ENCODE measurements at places on chromosomes 2 and 18.

- DNase-seq, result no peak
These were observed 74.9 kb upstream of the NEUROD1 start for GRCh38 chr2:181755181-181755580.

DNA sequence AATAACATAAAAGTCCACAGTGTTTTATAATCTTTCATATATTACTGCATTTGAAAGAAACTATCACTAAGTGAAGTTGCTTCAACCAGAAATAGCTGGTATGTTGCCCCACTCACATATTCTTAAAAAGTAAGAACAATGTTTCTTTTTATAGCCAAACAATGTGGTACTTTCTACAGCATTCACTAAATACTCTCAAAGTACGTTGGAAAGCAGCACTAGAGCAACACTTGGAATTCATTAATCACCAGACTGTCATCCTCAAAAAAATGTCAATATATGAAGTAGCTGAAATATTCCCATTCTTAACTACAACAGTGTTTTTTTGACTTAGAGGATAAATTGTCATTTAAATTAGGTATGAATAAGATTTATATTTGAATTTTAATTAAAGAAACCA, 32.8 kb downstream of the COBLL1 start:
- no peak for DNase-seq

GRCh38 chr2:38037325-38037724, 38.6 kb downstream of the CYP1B1 start:
- DNase-seq, result no peak

- DNase-seq, result peak; percentile 25
These were observed 45.8 kb downstream of the TCF7L1 start for GRCh38 chr2:85178980-85179411.

DNA sequence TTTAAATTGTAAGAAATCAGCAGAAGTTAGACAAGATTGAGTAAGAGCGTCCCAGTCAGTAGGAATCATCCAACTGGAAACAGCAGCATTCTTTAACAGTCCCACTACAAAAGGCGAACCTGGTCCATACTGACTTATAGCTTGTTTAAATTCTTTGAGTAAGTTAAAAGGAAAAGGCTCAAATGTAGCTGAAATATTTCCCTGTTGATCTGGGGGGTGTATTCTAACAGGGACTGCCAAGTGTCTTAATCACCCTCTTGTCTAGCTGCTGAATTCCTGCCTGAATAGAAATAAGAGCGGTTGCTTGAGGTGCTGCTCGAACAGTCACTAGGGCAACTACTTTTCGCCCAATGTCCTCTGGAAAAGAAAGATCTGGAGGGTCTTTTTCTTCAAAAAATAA, 56.4 kb upstream of the FMNL2 start:
- no peak for DNase-seq

DNA sequence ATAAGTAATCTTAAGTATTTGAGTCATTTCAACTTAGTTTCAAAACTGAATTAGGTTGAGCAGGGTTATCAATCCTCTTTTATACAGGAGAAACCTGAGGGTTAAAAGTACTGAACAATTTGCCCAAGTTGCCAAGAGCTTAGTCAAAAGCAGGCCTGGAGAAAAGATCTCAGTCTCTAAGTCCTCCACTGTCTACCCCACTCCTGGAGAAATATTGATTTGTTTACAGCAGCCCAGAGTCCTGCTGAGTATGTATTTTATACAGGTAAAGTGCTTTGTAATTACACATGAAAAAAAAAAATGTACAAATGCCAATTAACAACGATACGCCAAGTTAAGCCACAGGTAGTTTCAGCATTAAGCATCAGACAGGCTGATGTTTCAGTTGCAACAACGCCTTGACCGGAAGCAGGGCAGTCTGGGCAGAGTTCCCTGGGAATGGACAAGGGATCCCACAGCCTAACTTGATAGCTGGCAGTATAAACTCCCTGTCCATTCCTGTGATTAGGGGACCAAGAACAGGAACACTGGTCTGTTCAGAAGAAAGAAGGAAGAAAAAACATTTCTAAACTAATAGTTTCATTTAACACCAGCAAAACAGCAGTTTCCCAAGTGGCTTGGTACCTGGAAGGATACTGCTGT, 132.9 kb downstream of the MYO5B start:
- DNase-seq, result no peak

- no peak for DNase-seq
These were observed 18.4 kb upstream of the PIEZO2 start for GRCh38 chr18:11167778-11168177.

DNA sequence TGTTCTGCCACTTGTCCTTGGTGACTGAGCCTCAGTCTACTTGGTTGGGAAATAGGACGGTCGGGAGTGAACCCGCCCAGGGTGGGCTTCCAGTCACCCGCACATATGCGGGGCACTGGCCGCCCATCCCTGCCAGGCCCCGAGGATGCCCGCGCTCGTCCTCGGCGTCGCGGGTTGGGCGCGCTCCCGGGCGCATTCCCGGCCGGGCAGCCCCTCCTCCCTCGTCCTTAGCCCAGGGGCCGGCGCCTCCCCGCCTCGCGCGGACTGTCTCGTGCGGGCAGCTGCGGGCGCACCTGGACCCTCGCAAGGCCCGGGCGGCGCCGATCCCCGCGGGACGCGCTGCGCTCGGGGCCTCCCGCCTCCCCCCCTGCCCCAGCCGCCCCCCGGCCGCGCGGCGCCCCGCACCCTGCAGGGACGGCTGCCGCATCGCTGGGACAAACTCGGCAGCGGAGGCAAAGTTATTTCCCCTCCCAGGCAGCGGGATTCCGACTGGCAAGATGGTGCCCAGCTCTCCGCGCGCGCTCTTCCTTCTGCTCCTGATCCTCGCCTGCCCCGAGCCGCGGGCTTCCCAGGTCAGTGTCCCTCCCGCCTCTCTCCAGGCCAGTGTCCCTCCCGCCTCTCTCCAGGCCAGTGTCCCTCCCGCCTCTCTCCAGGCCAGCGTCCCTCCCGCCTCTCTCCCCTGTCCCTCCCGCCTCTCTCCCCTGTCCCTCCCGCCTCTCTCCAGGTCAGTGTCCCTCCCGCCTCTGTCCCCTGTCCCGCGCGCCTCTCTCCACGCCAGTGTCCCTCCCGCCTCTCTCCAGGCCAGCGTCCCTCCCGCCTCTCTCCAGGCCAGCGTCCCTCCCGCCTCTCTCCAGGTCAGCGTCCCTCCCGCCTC, at the start of gene FBLN7:
Gene FBLN7, plus strand, starts transcription at position 227 of the 874 bp plus-strand sequence. Its CDS starts 271 bp downstream, at position 498.
- peak; percentile 46 for DNase-seq

DNA sequence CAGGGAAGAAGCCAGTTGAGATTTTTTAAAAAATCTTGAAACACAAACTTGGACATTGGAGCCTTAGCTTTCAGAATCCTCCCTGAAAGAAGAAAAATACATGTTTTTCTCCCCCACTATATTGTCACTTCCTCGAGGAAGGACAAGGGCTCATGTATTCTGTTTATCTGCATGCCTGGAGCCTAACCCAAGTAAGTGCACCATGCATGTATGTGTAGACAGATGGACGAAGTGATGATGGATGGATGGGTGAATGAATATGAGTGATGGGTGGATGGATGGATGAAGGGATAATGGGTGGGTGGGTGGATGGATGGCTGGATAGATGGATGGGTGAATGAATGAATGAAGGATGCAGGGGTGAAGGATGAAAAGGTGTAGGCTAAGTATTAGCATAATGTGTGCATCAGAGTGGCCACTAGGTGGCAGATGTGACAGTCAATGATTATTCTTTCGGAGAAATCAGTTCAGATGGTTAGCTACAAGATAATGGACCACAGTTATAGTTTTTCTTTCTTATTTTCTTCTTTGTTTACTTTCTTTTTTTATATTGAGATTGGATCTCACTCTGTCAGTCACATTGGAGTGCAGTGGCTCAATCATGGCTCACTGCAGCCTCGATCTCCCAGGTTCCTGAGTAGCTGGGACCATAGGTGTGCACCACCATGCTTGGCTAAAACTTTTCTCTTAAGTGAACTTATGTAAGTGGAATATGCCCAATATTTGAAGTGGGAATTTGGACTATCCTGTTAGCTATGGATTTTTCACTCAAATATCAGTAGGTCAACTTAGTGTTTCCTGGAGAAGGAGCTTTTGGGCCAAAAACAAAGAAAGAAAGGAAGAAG, 18.5 kb upstream of the CCDC93 start:
- peak; percentile 53 for DNase-seq

GRCh38 chr18:61608316-61608715, 275.1 kb downstream of the CDH20 start:
- no peak for DNase-seq

- DNase-seq, result no peak
These were observed 82.2 kb upstream of the PNPT1 start for GRCh38 chr2:55775828-55776227.

- no peak for DNase-seq
These were observed 14.0 kb upstream of the BCL2L11 start for GRCh38 chr2:111106706-111107105.

DNA sequence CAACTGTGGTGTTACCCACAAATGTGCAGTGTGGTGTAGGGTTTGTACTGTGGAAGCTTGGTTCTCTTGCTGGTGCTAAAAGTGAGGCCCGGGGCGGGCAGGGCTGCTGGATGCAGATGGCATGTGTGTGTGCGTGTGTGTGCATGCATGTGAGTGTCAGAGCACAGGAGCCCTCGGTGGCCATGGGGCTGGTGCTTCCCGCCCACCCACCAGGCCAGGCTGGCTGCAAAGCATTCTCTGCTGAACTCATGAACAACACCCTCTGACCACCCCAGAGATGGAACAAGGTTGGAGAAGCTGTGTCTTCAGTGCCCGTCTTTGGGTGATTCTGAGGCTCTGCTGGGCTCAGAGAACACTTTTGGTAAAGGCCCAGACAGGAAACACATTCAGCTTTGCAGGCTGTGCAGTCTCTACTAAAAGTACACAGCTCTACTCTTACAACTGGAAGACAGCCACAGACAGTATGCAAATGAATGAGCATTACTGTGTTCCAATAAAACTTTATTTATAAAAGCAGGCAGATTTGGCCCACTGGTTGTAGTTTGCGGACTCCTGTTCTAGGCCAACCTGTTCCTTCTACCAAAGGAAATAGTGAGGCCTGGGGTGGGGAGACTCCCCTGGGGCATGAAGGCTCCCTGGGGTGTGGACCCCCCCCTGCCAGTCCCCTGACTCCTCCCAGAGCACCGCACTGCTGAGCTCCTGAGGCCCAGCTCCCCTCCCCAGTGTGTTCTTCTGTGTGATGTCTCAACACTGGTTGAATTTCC, 225.3 kb upstream of the HDAC4 start:
- no peak for DNase-seq

DNA sequence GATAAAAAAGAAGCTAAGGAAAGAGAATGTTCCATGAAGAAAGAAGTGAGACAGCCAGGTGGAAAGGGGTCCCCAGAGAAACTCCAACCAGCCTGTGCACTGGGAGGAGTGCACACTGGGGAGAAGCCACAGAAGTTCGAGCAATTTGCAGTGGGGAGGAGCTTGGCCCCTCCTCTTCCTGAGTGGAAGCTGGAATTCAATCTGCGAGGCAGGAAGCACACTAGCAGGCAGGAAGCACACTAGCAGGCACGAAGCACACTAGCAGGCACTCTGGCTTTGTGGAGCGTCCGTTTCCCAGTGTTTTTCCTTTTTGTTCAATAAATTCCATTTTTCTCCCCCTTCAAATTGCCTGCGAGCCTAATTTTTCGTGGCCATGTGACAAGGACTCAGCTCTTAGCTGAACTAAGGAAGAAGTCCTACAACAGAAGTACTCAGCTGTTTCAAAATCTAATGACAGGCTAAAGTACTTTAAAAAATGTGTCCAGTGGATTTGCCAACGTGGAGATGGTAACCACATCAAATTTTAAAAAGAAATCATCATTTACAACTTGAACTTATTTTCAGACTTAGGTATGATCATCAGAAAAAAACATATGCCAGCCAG, 21.4 kb upstream of the SPIRE1 start:
- no peak for DNase-seq

- no peak for DNase-seq
These were observed 20.2 kb upstream of the SLC35F6 start for GRCh38 chr2:26743852-26744251.

GRCh38 chr2:10847008-10847407, 34.4 kb upstream of the PDIA6 start:
- DNase-seq, result no peak

GRCh38 chr2:42567364-42567763, 1.1 kb upstream of the MTA3 start:
- no peak for DNase-seq

Measured in HEK293T (cell line).